Neural progenitor cell (in vitro differentiated cells): ENCODE measurements at places on chromosomes 7 and 10.

GRCh38 chr7:103075337-103075918, 488 bp downstream of the ARMC10 start:
- peak; percentile 78 for DNase-seq

GRCh38 chr7:44697136-44698045, 51.3 kb upstream of the ZMIZ2 start:
- DNase-seq = no peak

DNA sequence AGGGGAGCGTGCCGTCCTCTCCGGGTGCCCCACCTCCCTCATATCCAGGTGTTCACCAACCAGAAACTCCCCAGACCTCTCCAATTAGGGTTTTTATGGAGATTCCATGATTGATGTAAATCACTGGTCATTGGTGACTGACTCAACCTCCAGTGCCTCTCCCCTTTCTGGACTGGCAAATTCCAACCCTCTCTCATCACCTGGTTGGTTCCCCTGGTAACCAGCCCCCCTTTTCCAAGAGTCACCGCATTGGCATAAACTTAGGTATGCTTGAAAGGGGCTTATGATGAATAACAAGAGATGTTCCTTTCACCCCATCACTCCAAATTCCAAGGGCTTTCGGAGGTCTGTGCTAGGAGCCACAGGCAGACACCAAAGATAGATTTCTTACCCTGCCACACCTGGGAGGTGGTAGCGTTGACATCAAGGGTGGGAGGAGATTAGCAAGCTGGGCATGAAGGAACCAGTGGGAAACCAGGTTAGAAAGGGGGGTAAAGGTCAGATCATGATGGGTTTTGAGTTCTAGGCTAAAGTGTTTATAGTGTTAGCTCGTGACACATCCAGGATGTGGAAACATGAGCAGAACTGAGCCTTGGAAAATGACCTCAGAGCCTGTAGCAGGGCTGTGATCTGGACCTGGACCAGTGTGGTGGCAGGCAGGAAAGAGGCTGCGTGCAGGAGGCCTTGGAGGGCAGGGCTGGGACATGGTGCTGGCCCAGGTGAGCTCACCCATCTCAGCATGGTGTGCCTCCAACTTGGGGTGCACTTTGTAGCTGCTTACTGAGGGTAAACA, 45.1 kb downstream of the CAMK1D start:
- DNase-seq = no peak

DNA sequence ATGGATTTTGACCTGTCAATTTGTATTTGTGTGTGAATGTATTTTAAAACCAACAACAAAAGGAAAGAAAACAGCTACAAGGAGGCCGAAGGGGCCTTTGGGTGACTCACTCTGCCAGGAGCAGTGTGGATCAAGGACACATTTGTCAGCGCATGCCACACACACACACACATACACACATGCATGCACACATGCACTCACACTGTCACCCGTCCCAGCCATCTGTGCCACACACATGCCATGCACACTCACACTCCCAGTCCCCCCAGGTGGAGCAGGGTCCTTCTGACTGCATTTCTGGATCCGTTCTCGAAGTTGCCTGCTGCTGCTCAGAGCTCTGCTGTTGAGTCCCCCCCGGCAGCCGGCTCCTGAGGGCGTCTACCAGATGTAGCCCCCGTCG, 26.0 kb downstream of the SPOCK2 start:
- DNase-seq = no peak

GRCh38 chr7:27229448-27229847, 13.2 kb upstream of the EVX1 start:
- no peak for DNase-seq

GRCh38 chr7:131072505-131073091, 255.1 kb upstream of the MKLN1 start:
- DNase-seq = peak; percentile 59

- DNase-seq = peak; percentile 48
Observed at GRCh38 chr10:97718659-97719142, 5.2 kb downstream of the MARVELD1 start.

DNA sequence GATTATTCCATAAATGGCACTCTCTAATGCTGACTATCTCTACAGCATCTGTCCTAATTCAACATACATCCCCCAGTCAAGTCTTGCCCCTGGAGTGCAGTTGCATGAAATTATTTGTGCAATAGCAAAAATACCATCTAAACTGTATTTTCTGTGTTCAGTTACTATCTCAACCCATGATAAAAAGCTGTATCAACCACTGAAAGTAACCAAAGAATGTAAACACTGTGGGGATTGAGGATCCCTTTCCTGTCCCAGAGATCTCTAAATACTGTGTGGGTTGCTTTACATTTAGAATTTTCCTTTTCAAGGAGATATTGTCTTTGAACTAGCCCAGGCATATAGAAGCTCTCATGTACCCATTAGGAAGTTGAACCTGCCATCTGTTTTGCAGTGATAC, 23.9 kb upstream of the DGKI start:
- DNase-seq = no peak

- DNase-seq = peak; percentile 66
Observed at GRCh38 chr7:75599244-75599781, 107.2 kb downstream of the SPDYE5 start.

DNA sequence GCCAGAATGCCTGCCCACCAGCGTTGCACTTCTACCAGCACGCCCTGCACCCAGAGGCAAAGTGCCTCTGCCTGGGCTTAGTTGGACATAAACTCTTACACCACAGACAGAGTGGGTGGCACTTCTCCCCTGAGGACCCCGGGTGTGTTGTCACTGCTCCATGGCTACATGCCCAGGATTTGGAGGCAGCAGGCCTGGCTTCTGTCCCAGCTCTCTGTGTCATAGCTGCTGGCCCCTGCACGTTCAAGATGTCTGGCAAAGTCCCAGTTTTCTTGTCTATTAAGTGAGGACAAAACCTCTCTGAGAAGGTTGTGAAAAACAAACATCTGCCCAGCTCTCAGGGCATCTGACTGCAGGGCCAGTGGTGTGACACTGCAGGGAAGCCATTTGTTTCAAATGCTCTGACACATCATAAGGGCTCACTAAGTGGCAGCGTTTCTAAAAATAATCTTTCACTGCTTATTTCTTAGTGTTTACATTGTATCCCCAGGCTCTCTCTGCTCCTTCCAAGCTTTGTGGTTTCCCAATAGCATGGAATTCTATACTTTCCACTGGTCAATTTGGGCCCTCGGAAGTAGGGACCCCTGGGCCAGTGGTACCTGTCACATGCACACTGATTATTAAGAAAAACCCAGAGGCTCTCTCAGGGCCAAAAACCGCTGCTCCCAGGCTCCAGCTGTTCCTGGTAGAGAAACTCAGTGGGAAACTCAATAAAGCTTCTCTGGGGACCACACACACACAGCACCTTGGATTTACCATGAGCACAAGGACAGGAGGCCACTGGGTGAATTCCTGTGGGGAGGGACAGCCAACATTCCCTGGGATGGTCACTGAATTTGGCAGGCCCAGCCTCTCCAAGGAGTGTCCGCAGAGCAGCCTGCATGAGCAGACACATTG, 86.2 kb upstream of the ANLN start:
- peak; percentile 57 for DNase-seq

GRCh38 chr10:13272164-13272571, 27.7 kb downstream of the PHYH start:
- DNase-seq = peak; percentile 9
